BJ (cell line): ENCODE measurements at places on chromosomes 7 and 10.

GRCh38 chr7:20238754-20239324, 21.7 kb upstream of the MACC1 start:
- DNase-seq, result no peak

DNA sequence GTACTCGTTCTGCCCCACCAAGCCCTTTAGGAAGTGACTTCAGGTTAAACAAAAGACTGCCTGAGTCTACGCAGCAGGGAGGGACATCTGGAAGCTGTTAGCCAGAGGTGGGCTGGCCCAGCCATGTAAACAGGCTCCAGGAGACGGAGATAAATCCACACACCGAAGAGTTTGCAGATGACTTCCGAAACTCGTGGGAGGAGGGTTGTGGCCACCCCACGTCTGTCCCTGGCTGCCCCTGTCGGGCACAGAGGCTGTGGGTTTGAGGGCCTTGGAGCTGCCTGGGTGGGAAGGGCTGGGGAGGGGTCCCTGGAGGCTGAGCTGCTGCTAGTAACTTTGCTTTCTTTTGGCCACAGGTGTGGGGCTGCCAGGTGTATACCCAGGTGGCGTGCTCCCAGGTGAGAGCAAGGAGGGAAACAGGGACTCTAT, 15.6 kb downstream of the ELN start:
- peak; percentile 69 for DNase-seq

GRCh38 chr7:112529521-112529920, 48.7 kb downstream of the LSMEM1 start:
- DNase-seq, result no peak

DNA sequence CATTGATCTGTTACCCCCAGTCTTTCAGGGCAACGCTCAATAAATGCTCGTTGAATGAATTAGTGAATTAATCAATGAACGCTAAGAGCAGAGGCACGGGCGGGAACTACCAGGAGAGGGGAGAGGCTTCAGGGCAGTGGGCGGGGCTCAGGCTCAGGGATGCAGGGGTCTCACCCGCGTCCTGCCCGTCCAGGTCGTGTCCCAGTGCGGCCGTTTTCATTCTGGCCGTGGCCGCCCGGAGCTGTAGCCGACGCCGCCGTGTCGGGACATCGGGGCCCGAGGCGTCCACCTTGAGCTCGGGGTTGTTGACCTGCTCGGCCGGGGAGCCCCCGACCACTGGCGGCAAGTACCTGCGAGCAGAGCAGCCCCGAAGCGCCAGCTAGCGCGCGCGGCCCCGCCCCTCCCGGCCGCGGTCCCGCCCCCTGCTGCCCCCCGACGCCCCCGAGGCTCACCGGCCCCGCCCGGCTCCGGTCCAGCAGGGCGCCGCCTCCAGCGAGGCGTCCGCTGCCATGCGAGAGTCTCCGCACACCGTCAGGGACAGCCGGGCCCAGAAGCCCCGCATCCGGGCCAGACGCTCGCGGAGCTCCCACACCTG, 2.8 kb upstream of the GAL3ST4 start:
- DNase-seq, result no peak

GRCh38 chr7:116493449-116493848, 6.1 kb upstream of the CAV2 start:
- DNase-seq, result no peak

- DNase-seq, result no peak
Observed at GRCh38 chr10:124534231-124534798, 72.7 kb downstream of the LHPP start.

GRCh38 chr10:88892222-88892967, 12.3 kb downstream of the STAMBPL1 start:
- DNase-seq, result no peak

- DNase-seq, result no peak
Observed at GRCh38 chr10:32374605-32375004, 27.6 kb upstream of the EPC1 start.
